Endothelial cell of umbilical vein (primary cell): ENCODE measurements at places on chromosomes 5 and 9. TPM values are rescaled to one million over a fixed set of nuclear protein-coding genes. Genes with fewer than 3 reads are reported as not detected.

DNA sequence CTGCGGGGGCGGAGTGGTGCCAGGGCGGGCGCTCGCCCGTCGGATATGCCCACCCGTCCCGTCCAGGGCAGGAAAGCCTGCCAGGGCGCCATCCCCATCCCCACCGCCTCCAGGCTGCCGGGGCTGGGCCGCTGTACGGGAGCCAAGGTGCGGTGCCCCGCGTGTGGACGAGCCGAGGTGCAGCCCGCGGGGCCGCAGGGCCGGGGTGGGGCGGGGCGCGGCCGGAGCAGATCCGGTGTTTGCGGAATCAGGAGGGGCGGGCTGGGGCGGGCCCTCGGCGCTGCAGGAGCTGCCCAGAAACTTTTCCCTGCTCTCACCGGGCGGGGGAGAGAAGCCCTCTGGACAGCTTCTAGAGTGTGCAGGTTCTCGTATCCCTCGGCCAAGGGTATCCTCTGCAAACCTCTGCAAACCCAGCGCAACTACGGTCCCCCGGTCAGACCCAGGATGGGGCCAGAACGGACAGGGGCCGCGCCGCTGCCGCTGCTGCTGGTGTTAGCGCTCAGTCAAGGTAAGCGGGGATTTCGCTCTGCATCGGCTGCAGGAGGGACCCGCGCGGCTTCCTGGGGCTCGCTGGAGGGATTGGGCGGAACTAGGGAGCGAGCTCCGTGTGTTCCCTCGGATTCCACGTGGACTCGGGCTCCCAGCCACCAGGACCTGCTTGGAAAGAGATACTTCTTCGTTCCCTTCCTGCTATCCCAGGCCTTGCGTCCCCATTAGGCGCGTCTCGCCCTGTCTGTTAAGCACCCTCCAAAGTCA lies at the start of gene ITGA2:
TSS of gene ITGA2 (plus strand) at position 328 of the 756 bp plus-strand sequence. CDS start at position 445, 117 bp downstream.
- H3K4me1 ChIP-seq: peaks cover 67% of the 10 kb centered on the region
- no peaks in the 10 kb centered on the region for H3K36me3 ChIP-seq
- peak; percentile 67 for DNase-seq
- H3K27me3 ChIP-seq: no peaks in the 10 kb centered on the region
- H3K27ac ChIP-seq: peak within 1 kb of the TSS; percentile 83

DNA sequence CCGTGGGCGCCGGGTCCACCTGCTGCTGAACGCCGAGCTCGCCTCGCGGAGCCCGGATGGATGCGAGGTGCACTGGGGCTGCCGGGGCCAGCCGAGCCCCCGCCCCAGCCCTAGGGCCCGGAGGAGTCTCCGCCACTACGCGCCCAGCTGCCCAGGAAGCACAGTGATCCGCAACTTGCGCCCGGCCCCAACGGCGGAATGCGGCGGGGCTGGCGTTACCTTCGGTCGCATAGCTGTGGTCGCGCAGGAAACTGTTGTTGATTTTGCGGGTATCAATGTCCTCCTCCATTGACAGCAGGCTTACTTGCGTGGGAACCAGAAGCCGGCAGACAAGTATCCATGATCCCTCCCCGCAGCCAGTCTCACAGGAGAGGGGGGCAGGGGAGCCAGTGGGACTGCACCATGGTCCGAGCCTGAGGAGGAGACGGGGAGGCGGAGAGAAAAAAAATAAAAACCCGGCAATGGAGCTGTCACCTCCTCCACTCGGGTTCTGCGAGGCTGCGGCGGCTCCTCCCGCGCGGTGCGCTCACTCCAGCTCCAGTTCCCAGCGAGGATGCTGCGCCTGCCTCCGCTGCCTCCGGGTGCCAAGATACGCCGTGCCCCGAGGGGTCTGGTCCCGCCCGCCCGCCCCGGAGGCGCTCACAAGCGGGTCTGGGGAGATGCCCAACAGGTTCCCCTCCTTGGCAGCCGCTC lies 628 bp downstream of the PPP2R2B start:
- no peaks in the 10 kb centered on the region for H3K36me3 ChIP-seq
- no peak for DNase-seq
- H3K27me3 ChIP-seq: peaks cover 40% of the 10 kb centered on the region

- peaks cover 10% of the 10 kb centered on the region for H3K4me1 ChIP-seq
- no peak overlapping the region for H3K4me3 ChIP-seq
- H3K36me3 ChIP-seq: peaks cover 11% of the 10 kb centered on the region
- no peaks in the 10 kb centered on the region for H3K27me3 ChIP-seq
Observed at GRCh38 chr9:136343121-136343883, 16.0 kb downstream of the GPSM1 start.

GRCh38 chr9:37034305-37034937 lies 353 bp upstream of the PAX5 start:
- H3K4me3 ChIP-seq: peak overlapping the region; percentile 12
- H3K4me1 ChIP-seq: peaks cover 19% of the 10 kb centered on the region
- no peak overlapping the region for H3K27ac ChIP-seq
- H3K27me3 ChIP-seq: peaks cover 95% of the 10 kb centered on the region
- no peak for DNase-seq
- no peaks in the 10 kb centered on the region for H3K36me3 ChIP-seq

DNA sequence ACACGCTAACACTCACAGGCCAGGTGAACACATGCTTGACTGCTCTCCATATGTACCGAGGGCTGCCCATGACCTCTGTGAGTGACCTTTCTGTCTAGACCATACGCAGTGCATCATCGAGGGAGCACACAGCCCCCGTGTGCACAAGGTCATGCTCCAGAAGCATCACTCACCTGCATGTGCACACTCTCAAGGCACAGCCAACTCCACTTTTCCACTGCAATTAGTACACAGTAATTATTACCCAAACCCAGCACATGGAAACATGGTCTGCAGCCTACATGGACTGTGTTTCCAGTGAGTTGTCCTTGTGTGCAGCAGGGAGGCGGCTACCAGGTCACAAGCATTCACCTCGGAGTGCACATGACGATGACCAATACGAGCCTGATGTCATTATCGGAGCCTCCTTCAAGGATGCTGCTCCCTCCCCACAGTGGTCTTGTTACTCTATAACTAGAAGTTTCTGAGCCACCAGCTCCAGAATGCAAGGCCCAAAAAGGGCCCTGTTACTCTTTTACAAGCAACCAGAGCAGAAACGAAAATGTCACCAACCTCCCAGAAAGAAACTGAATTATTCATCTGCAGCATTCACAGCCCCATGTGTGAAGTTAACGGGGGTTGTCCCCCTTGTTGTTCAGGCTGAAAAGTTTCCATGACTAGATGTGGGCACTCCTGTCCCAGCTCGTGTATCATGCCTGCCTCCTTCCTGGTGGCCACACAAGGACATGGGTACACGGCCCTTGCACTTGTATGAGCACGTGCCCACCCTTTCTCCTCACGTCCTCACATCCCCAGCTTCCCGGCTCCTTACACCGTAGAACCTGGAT lies 31.2 kb downstream of the SEMA4D start:
- H3K4me3 ChIP-seq: no peak overlapping the region
- no peaks in the 10 kb centered on the region for H3K4me1 ChIP-seq
- no peaks in the 10 kb centered on the region for H3K36me3 ChIP-seq
- H3K27me3 ChIP-seq: no peaks in the 10 kb centered on the region
- no peak overlapping the region for H3K27ac ChIP-seq

DNA sequence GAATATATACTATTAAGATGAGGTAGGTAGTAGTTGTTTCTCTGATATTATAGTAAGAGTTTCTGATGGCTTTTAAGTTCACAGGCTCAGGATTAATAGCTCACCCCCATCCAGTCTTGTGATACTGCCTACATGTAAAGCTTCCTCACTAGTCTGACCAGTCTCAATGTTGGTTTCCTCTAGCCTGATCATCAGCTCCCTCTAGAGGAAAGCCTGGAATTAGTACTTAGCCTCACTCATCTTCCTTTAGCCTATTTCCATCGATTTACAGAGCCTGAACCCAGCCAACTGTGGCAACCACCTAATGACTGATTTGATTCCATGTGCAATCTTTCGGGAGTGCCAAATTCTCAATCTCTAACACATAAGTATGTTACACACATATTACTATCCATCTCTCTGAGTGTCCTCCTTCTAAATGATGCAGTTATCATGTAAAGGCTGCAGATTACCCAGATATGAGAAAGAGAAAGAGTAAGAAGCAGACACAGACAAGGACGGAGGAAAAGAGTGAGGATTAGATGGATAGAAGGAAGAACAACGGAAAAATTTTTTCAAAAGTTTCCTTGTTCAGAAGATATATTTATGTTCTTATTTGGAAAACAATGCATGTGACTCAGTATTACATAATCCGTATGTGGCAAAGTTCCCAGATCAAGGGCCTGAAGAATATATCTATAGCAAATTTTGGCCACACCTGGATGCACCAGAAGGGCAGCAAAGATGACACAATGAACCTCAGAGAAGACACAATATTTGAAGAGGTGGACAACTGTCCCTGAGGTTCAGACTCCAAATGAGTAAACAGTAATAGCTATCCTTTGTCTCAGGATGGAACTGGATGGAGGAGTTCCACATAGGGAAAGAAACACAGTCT lies 333.7 kb downstream of the ELAVL2 start:
- no peaks in the 10 kb centered on the region for H3K36me3 ChIP-seq
- no peaks in the 10 kb centered on the region for H3K27me3 ChIP-seq
- no peak overlapping the region for H3K4me3 ChIP-seq
- H3K27ac ChIP-seq: no peak overlapping the region
- DNase-seq: peak; percentile 64
- no peaks in the 10 kb centered on the region for H3K4me1 ChIP-seq

- H3K36me3 ChIP-seq: no peaks in the 10 kb centered on the region
- DNase-seq: no peak
- H3K27me3 ChIP-seq: no peaks in the 10 kb centered on the region
Observed at GRCh38 chr5:33800241-33800950, 91.4 kb downstream of the ADAMTS12 start.

DNA sequence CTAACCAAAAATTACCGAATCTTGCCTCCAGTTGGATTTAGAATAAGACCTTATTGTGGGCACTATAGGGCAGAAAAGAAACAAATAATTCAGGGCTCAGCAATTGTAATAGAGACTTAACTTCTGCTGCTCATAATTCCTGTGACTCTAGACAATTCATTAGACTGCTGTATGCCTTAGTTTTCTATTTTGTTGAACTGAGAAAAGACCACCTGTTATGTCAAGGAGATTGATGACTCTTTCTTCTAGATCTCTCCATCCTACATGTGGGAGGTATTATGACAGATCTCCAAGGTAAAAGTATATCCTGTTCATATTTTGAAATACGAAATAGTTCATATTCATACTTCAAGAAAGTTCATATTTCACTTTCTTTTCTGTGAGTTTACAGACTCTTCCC lies 605.1 kb downstream of the PSAT1 start:
- no peaks in the 10 kb centered on the region for H3K27me3 ChIP-seq
- no peak for DNase-seq
- no peak overlapping the region for H3K4me3 ChIP-seq
- H3K36me3 ChIP-seq: no peaks in the 10 kb centered on the region
- H3K4me1 ChIP-seq: peaks cover 8% of the 10 kb centered on the region

DNA sequence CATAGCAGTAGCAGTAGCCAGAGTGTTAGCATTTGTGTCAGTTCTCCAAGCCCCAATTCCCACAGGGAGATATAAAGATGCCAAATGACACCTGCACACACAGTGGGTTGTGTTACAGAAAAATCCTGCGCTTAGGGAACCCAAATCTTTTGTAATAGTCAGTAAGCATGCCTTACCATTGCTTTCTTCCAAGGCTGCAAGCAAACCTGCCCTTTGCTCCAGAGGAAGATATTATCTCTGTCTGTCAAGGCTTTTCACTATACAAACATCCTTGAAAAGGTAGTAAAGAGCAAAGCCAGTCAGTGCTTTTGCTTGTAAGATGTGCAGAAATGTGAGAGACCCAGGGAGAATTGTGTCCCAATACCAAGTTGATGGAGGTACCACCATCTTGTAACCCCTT lies 2.9 kb downstream of the ANKDD1B start:
- no peaks in the 10 kb centered on the region for H3K27me3 ChIP-seq
- peaks cover 11% of the 10 kb centered on the region for H3K4me1 ChIP-seq
- no peak overlapping the region for H3K27ac ChIP-seq
- no peak for DNase-seq

DNA sequence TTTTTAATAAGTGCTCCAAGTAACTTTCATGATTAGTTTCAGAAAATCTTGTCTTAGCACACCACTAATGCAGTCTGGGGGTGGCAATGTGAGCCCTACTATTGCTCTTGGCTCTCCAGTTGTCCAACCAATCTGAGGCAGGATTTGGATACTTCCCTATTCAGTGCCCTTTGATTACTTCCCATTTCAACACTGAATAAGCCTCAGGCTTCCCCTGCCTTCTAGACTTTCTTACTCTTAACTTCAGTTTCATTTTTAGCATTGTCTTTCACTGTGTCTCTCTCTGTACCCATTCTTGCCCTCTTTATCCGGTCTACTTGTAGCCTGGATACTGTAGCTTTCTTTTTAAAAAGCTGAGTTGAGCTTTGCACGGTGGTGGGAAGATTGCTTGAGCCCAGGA lies 186.1 kb downstream of the C9orf152 start:
- no peaks in the 10 kb centered on the region for H3K27me3 ChIP-seq
- no peaks in the 10 kb centered on the region for H3K36me3 ChIP-seq
- no peak overlapping the region for H3K4me3 ChIP-seq
- DNase-seq: peak; percentile 54
- H3K4me1 ChIP-seq: peaks cover 16% of the 10 kb centered on the region
- H3K27ac ChIP-seq: no peak overlapping the region

- H3K4me3 ChIP-seq: no peak overlapping the region
- H3K36me3 ChIP-seq: no peaks in the 10 kb centered on the region
- no peak overlapping the region for H3K27ac ChIP-seq
- DNase-seq: no peak
Observed at GRCh38 chr9:8579661-8580060, 780.1 kb upstream of the DMAC1 start.

DNA sequence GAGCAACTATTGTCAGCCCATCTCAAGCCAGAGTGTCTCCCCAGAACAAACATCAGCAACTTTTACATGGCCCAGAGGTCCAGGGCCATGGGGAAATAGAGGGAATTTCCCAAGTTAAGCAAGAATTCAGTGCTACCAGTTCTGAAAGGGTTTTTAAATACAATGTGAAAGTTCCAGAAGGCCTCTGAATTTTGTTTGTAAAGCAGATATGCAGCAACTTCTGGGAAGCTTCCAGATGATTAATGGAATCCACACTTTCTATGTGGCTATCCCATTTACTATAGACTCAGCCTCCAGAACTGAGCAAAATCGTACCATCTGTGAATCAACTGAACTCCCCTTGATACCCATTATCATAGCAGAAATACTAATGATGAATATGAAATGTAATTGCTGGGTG lies 93.8 kb downstream of the FEM1C start:
- no peaks in the 10 kb centered on the region for H3K27me3 ChIP-seq
- DNase-seq: no peak

GRCh38 chr5:173452119-173452905 lies 124.1 kb upstream of the STC2 start:
- H3K4me3 ChIP-seq: no peak overlapping the region
- peaks cover 20% of the 10 kb centered on the region for H3K4me1 ChIP-seq
- H3K36me3 ChIP-seq: no peaks in the 10 kb centered on the region

The SH3GL2 gene
- total RNA-seq: 0.16 TPM in 1 of 2 replicates, not detected in the other

The NFIB gene
- 160 and 174 TPM in 2 replicates for total RNA-seq

The ST8SIA4 gene
- total RNA-seq: 25.0 and 28.3 TPM in 2 replicates

The GABRB2 gene
- total RNA-seq: not detected in 2 replicates

The ANKRD34B gene
- not detected in 2 replicates for total RNA-seq

The WWC1 gene
- 0.44 and 0.91 TPM in 2 replicates for total RNA-seq

The LCN1 gene
- total RNA-seq: not detected in 2 replicates
